ENCODE measurements at places on chromosomes 7 and 10.
A peak's percentile ranks its signal among the peaks of the same experiment; 100 is the strongest.

DNA sequence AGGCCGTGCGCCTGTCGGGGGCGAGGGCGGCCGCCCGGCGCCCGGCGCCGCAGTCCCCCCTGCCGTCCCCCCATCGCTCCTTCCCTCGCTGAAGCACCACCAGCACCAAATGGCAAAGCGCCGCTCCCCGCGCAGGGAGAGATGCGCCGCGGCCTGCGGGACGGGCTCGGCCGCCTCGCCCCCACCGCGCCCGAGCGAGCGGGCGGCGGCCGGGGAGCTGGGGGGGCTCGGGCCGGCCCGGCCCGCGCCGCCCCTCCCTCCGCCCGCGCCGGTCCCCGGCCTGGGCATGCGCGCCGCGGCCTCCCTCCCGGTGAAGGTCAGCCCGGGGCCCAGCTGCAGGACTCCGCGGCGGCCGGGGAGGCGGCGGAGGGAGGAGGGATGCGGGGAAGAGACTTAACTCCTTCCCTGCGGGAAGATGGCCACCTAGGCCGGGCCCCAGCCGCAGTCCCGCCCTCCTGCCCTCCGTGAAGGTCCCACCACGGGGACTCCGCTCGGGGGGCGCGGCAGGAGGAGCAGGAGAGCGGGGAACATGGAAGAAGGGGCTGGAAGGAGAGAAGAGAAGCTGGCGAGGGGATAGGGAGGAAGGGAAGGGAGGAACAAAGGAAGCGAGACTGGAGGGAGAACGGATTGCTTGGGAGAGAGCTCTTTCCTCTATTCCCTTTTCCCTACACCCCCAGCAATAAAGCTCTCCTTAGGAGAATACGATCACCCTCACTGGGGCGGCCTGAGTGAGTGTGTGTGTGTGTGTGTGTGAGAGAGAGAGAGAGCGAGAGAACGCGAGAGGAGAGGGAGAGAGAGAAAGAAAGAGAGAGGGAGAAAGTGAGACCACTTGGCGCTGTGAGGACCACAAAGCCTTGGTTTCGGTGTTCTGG, 3.4 kb upstream of the SMARCD3 start:
- DNase-seq, result no peak

DNA sequence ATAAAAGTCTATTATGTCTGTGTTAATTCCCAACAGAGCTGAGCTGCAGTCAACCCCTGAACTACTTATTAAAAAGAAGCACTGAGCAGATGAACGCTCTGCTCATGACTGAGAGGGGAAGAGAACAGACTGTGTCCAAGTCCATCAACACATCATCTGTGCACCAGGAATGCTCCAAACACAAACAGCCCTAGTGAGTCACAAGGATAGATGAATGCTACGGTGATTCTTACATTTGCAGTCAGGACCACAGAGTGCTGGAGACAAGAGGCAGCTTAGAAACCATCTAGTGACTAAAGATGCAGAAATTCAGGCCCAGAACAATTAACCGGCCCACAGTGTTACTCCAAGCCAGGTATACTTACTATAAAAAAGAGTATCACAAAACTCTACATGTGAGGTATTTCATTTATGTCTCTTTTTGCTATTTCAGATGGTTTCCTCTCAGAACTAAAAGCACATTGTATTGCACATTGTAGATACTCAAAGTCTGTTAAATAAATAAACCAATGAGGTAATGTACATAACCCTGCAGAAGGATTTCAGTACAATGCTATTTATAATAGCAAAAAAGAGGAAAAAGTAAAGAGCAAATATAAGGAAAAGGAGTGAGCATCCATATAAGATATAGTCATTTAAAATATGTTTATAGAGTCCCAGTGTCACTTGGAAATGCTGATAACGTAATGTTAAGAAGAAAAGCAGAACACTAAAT, 159.2 kb downstream of the KCNMA1 start:
- no peak for DNase-seq

- DNase-seq, result no peak
These were observed 216.4 kb downstream of the ELFN1 start for GRCh38 chr7:1886361-1887064.

- DNase-seq, result no peak
These were observed 164.7 kb downstream of the C1GALT1 start for GRCh38 chr7:7347045-7347444.

DNA sequence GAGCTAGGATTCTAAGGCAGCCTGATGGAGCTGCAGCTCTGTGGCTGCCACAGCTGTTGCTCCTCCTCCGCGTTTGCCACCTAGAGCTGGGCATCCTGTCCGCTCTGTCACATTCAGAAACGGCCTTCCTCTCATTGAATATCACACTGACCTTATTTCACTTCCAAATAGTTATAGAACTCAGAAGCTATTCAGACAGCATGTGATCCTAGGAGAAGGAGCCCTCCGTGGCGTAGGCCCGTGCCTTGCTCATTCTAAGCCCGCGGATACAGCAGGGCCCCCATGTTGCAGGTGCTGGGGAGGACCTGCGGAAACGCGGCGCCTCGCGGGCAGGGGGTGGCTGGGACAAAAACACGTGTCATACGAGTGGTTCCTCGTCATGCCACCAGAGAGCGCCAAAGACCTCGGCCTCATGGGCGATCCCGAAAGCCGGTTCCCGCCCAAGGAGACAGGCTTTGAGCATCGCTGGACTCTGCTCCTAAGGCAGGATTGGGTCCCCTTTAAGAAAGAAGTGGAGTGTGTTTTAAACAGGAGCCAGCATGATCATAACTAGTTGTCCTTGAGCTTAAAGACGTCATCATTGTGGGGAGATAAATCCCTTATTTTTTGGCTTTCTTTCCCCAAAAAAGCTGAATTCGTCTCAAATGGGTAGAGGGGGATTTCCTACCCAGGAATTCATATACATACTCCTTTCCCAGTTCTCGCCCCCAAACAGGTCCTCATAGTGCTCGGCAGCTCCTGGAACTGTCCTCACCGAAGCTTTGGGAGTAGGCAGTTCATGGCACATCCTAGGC, 17.9 kb upstream of the FIGNL1 start:
- peak; percentile 78 for DNase-seq

- no peak for DNase-seq
These were observed 20.9 kb downstream of the ANKRD7 start for GRCh38 chr7:118245267-118246040.

DNA sequence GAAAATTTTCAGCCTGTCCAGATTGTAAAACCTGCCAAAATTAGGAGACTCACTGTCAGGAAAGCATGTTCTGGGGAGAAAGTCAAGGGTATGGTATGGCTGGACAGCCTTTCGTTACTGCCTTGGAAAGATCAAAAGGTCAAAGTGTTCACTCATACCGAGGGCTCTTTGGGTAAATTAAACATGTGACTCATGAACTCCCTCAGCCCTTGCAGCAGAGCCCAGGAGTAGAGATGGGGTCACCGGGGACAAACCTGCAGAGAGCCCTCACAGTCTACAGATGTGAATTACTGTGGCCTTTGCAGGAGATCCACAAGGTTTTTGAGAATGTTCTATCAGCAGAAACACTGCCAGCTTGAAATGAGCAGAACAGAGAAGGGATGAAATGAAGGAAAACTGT, 275.7 kb downstream of the KLF6 start:
- DNase-seq, result no peak
